ENCODE measurements at places on chromosomes 12 and 14.

DNA sequence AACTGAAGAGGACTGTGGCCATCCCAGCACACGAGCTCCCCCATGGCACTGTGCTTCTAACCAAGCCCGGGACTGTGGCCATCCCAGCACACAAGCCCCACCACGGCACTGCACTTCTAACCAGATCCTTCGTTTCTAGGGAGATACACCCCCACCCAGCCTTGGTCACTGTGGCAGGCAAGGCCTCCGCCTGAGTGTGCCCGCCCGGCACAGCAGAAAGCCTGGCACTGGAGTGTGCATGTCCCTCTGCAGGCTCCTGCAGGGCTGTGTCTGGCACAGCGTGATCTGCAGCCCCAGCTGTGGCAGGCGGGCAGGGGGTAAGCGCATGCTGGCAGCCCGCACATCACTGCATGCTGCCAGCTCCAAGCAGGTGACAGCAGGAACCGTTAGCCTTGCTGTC is 49.8 kb downstream of the CCDC85C start:
- DNase-seq = peak; percentile 78

DNA sequence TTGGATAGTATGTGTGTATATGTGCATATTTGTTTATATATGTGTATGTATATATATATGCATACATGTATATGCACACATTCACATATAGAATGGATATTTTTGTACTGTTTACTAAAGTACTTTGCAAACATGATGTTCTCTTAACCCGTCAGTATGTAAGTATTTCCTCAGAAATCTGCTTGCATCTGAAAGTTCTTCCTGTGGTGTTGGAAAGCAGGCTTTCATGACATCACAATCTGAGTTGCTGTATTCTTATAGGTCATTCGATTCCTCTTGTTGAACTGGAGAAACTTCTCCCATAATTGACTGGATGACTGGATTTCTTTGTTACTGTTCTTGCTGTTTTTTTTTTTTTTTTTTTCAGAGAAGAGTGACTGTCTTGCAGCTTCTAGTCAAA is 29.1 kb downstream of the GABARAPL1 start:
- DNase-seq = no peak

- no peak for DNase-seq
These were observed 85.4 kb upstream of the PLXNC1 start for GRCh38 chr12:94062796-94063635.

DNA sequence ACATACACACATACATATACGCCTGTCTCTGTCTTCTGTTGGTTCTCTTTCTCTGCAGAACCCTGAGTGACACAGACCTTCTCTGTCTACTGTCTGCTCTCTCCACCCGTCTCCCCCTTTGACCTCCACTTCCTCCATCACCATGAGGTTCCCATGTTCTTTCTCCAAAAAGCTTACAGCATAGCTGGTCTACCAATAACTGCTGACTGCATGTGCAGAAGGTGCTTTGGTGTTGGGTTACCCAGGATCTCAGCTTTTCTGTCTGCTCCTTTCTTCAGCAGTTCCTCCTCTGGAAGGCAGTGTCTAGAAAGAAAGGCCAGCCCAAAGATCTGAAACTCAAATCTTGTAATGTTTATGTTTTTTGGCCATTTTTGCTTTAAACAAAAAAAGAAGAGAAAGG is 125.6 kb downstream of the SMOC1 start:
- no peak for DNase-seq

DNA sequence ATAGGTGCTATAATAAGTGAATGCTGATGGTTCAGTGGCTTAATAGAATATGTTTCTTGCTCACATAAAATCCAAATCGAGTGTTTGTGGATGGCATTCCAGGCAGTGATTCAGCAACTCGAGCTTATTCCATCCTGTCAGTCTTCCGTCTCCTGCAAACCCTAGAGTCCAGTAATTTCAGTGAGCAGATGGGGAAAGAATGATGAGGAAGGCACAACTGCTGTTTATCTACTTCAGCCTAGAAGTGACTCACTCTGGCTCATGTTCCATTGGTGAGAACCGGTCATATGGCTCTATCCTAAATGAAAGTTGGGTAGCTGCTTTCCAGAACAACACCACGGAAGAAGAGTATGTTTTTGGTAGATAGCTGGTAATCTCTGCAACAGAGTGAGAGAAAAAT is 421.8 kb upstream of the PDE3A start:
- no peak for DNase-seq

- DNase-seq = no peak
These were observed 77.5 kb downstream of the ELK3 start for GRCh38 chr12:96271469-96272199.

GRCh38 chr14:77180726-77181602 is 634 bp upstream of the TMEM63C start:
- DNase-seq = no peak

DNA sequence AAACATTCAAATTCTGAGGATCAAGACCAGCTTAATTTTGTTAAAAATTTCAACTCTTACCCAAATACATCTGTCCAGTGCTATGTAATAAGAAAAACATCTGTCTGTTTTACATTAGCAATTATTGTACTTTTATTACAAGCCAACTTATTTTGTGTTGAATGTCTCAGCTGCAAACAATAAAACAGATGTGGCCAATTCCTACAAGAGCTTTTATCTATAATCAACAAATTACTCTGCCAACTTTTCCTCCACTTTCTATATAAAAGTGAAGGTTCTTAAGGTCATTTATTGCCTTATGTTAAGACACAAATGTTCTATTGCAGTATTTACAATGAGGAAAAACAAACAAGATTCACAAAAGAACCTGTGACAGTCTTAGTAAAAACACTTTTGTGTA is 72.7 kb downstream of the NOVA1 start:
- no peak for DNase-seq

GRCh38 chr12:29164477-29165393 is 15.7 kb downstream of the FAR2 start:
- DNase-seq = no peak

DNA sequence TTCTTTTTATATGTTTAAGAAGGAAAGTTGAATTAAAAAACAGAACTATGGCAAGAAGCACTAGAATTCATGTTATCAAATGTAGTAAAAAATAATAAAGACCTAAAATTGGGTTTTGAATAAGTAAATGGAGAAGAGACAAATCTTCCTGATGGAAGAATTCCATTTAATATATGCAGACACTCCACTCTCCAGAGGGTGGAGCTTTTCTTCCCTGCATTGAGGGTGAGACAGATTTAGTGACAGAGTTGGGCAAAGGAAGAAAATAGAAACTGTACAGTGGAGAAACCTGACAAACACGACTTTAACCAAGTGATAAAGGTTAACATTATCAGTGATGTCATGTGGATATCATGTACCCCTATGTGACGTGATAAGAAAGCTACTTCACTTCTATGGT is 217.6 kb downstream of the PRKD1 start:
- peak; percentile 72 for DNase-seq

GRCh38 chr14:31207287-31207754 is 272 bp downstream of the HECTD1 start:
- peak; percentile 84 for DNase-seq

DNA sequence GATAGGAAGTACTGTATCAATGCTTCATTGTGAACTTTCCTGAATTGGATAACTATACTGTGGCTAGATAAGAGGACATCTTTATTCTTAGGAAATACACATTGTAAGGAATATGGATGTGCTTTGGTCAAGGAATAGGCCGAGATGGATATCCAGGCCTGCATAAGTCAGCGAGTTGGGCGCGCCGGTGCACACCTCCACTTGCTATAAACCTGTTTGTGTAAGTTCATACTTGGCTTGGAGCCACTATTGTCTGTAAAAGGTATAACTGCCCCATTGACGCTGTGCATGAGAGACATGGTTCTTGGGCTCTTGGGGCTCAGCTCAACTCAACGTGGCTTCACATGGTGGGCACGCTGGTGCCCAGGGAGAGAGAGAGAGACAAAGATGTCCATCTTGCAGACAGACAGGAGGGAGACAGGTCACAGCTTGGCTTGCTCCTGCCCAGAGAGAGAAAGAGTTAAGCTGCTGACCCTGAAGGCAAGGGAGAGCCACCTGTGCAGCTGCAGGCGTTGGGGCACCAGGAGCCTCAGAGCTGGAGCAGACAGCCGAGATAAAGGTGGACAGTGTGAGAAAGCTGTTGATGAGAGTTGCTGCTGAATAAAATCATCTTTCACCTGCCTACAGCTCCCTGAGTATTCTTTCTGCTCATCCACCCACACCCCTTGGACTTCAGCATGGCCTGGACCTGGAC is 34.1 kb upstream of the COCH start:
- DNase-seq = no peak

GRCh38 chr14:76876076-76876475 is 49.9 kb downstream of the LRRC74A start:
- peak; percentile 77 for DNase-seq

DNA sequence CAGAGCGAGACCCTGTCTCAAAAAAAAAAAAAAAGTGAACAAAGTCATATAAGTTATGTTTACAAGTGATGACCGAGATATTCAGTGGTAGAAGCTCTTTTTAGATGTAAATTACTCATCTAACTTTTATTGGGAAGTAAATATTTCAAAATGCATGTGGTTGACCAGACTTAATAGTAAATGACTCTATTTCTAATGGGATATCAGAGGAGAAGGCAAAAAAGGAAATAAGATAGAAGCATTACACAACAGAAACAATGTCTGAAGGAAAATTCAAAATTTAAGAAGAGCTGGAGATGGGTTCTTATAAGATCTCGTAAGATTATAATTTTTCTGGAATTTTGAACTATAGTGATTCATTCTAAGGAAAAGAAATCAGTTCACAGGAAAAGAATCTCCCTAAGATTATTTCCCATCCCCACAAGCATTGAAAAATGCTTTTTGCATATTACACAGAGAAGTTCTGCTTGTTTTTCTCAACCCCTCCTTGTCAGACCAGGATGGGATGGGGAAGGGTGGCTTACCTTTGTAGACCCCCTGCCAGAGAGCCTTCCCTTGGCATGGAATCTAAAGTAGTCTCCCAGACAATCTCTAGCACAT is 63.1 kb upstream of the STK38L start:
- DNase-seq = no peak

DNA sequence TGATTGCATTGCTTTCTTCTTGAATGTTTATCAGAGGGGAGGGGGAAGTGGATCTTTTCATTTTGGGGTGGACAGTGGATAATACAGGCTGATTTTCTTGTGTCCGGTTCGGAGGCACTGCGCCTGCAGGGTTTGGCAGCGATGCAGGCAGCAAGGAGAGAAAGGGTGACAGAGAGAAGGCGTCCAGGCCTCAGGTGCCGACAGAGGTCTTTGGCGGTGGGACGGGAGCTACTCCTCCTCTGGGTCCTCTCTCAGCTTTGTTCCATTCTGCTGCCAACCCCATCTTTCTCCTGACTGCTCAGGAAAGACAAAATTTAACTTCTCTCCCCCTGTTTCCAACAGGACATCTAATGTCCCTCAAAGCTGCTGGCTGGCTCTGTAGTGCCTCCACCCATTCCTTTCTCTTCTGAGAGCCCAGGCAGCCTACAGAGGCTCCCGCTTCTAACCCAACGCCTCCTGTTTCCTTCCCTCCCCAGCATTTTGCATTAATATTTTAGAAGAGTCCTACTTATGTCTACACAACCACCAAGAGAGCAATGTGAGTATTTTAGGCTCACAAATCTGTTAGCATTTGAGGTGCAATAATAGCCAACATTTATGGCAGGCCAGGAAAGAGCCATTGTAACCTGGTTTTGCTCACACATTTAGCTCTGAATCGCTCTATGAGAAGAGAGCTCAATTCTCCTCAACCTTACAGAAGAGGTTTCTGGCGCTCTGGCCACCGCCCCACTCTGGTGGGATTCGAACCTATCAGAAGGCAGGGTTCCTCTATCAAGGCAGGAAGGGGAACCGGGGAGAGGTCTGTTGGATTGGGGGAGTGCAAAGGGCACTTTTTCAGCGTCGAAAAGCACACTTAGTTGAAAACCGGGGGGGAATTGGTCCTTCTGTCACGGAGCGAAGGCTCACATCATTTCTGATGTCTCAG is 7.1 kb upstream of the TBX5 start:
- no peak for DNase-seq

DNA sequence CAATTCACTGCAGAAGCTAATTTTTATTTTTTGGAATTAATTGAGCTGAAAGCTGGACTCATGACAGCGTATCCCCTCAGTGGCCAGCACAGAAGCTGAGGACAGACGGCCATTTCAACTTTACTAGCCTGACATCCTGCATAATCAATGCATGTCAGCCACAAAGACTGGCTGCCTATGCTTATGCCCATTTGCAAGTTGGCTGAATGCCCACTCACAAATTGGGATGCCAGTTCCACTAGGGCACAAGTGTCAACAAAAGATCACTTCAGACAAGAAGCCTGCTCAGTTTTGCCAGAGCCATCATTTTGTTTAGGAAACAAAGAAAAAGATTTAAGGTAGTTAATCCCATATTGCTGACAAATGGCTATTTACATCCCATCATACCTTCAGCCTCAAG is 417.6 kb downstream of the NOVA1 start:
- peak; percentile 77 for DNase-seq

DNA sequence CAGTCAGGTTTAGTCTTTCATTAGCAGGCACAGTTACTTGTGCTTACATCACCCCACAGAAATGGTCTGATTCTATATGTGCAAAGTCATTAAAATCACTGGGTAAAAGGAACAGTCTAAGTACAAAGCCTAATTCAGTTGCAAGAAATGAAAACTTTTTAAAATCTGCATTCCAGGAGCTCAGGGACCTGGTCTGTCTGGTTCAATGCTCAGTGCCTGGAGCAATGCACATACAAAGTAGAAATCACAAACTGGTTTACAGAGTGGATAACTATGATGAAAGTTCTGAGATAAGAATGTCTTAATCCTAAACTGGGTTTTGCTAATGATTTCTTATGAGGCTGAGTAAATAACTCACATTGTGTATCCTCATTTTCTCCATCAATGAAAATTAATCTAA is 28.7 kb downstream of the LMNTD1 start:
- DNase-seq = no peak

GRCh38 chr12:48237162-48237561 is 34.1 kb upstream of the OR10AD1 start:
- no peak for DNase-seq

- DNase-seq = no peak
These were observed 149.2 kb downstream of the PHLDA1 start for GRCh38 chr12:75882421-75882820.

GRCh38 chr12:57715786-57716185 is 21.9 kb downstream of the OS9 start:
- DNase-seq = no peak

GRCh38 chr12:75856235-75856634 is 175.3 kb downstream of the PHLDA1 start:
- DNase-seq = no peak

DNA sequence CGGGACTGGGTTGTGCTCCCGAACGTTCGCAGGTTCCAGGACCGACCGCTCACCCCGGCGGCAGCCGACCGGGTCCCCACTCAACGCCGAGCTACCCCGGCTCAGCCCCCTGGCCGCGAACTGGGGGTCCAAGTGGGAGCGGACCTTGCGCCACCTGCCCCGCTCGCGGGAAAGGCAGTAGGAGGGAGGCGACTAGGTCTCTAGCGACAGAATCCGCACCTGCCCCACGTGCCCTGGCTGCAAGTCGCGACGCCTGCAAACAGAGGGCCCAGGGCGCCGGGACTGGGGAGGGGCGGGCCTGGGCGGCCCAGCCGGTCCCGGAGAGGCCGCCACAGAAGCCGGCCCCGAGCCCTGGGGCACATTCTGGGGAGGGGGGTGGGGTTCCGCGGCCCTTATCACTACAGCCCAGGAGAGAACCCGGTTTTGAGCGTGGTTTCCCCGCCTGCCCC is 239.2 kb upstream of the CPNE8 start:
- DNase-seq = no peak

Data from pons (tissue), 1 donor.